ENCODE measurements at places on chromosomes 1 and 21.
A peak's percentile ranks its signal among the peaks of the same experiment; 100 is the strongest.

DNA sequence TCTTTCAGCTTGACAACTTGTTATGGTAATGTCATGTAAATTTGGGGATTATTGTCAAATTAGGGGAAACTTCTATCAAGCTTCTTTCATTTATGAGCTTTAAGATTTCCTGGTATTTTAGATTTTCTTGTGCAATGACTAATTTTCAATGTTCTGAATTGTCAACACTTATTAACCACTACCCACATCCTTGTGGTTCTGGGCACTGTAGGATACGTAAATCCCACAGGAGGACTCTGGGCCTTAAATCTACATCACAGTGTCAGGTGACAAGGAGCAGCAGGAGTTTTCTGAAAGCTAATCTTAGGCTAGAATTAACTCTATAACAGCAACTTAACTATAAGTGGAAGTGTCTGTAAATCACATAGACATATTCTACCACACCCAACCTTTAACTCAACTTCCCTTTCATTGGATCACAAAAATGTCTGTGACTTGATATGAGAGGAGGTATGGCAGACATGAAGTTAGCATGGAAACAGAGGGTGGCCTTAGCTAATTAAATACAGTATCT, 397.7 kb downstream of the HLX start:
- peak; percentile 17 for DNase-seq

DNA sequence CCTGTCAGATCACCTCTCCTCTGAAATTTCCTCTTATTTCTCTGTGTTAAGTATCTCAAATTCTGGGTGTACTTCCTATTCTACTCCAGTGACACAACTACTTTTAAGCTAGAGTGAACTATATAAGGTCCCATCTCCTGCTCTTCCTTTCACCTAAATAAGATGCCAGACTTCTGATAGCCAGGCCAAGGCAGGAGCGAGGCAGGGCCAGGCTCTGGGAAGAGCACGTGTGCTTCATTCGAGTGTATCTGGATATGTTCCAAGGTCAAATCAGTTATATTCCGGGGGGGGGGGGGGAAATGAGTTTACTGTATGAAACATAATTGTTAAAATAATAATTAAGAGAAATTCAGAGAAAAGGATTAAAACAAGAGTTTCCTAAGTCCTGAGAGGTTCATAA, 60.1 kb downstream of the LRRC71 start:
- no peak for DNase-seq

DNA sequence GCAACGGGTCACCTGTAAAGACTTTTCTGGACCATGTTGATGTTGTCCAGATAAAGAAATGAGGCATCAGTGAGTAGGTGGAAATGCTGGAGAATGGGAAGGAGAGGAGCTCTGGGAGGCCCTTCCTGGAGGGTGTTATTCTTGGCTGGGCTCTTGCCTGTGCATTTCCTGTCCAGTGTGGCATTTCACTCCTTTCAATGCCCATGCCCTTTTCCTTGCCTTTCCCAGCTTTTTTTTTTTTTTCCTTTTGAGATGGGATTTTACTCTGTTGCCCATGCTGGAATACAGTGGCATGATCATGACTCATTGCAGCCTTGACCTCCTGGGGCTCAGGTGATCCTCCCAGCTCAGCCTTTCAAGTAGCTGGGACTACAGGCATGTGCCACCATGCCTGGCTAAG, 11.8 kb downstream of the NOS1AP start:
- no peak for DNase-seq

DNA sequence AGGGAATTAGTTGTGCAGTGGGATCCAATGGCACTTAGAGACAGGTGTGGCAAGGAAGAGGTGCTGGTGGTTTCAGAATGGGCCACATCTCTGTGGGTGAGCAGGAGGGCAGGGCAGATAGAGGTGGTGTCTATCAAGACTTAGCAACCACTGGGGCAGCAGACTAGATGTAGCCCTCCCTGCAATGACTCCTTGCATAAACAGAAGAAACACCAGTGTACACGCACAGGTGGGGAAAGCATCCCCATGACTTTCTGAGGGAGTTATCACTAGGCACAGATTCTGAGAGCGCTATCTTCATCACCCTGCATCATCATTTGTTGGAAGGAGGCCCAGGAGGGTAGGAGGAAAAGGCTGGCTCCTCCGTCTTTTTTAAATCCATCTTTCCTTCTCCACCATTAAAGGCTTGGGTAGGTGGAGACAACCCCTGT, 58.4 kb downstream of the PLXNA2 start:
- no peak for DNase-seq

- peak; percentile 63 for DNase-seq
These were observed 17.0 kb downstream of the DHRS3 start for GRCh38 chr1:12600880-12601633.

- no peak for DNase-seq
These were observed 114.3 kb upstream of the GRIK3 start for GRCh38 chr1:37148663-37149062.

DNA sequence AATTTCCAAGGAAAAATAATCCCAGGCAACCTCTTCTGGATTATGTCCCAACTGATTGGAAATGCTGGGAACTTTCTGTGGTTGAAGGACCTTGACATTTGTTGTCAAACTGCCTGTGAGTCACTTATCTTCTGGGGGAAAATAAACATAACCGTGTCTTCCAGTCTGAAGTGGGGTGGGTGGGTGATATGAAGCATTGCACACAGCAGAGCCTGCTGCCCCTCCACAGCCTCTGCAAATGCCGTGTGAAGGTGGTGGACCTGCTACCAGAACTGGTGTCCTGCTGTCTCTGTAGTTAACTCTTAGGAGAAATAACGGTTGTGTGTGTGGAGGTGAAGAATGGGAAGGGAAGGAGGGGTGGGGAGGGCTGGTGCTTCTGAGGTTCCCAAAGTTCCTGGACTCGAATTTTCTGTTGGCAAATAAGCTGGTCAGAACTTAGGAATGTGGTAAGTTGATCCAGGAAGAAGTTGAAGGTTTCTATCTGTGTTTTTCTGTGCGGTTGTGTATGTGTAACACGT, 23.2 kb downstream of the GALNT2 start:
- no peak for DNase-seq

- DNase-seq, result no peak
These were observed 93.8 kb downstream of the ATP1B1 start for GRCh38 chr1:169200319-169200718.

Measured in common myeloid progenitor, CD34-positive (primary cell).